Colonic mucosa (tissue), 4 donors: ENCODE measurements at places on chromosomes 4 and X. TPM values are rescaled to one million over a fixed set of nuclear protein-coding genes. Genes with fewer than 3 reads are reported as not detected.

Gene MSMO1
- 51.7 TPM for total RNA-seq

Gene GLUD2
- total RNA-seq: 0.74 TPM

Gene LRRC66
- total RNA-seq: 8.5 TPM

Gene MAGEC3
- not detected for total RNA-seq

Gene CXCL11
- total RNA-seq: not detected

Gene NXF2
- total RNA-seq: not detected

Gene NFXL1
- total RNA-seq: 11.7 TPM

Gene RPL34
- total RNA-seq: 1,046 TPM

Gene PLP1
- total RNA-seq: 4.0 TPM

Gene VGLL1
- not detected for total RNA-seq

Gene GATA1
- total RNA-seq: not detected

Gene GPR173
- total RNA-seq: 1.2 TPM

Gene MAGEA1
- total RNA-seq: not detected

Gene TAF9B
- total RNA-seq: 5.8 TPM

Gene DCAF12L1
- not detected for total RNA-seq

Gene DCAF8L2
- not detected for total RNA-seq

Gene S100G
- total RNA-seq: not detected

Gene ENPEP
- total RNA-seq: 0.27 TPM
